ENCODE measurements at places on chromosomes 4 and X.

DNA sequence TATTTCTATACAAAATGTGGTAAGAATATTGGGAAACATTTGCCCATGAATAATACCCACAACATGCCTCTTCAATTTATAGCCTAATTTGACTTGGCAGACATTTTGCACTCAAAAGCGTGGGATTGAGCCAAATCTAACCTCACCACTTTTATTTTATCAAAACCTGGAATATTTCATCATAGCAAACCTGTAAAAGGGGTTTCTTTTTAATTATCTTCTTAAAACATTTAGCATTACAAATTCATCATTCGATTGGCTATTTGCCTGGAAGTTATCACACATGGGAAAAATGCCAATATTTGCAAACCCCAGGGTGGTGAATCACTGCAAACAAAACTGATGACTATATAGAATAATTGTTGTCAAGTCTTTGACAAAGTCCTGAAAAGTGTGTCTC is 56.2 kb downstream of the VCX3B start:
- DNase-seq, result no peak

DNA sequence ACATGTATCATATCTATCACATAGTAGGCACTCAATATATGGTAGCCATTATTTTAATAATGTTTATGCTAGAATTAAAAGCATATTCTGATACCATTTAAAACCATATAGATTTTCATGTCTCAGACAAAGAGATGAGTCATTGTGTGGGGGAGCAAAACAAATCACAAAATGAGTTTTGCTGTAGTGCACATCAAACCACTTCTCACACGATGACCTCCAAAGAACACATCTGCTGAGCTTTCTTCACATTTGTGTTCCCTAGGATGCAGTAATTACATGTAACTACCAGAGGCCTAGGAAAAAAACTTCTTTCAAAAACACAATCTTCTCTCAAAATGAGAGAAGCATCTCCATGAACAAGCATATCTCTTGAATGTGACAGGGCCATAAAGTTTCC is 56.1 kb upstream of the BRS3 start:
- DNase-seq, result no peak

- DNase-seq, result no peak
Measured at GRCh38 chr4:181952478-181952877, 290.7 kb upstream of the TENM3 start.

GRCh38 chr4:48021100-48021499 is 4.5 kb downstream of the NIPAL1 start:
- no peak for DNase-seq

GRCh38 chr4:86043755-86044592 is 315.9 kb downstream of the MAPK10 start:
- no peak for DNase-seq

- no peak for DNase-seq
Measured at GRCh38 chr4:117334451-117335188, 249.2 kb upstream of the TRAM1L1 start.

Measured in stimulated activated CD8-positive, alpha-beta memory T cell treated with anti-CD3 and anti-CD28 coated beads, Interleukin-2, amount 100 ng/mL, for 1 hour (primary cell).